A549 treated with DMSO at 1 μM for 4 hours (cell line): ENCODE measurements at places on chromosomes 2 and 18. TPM values are rescaled to one million over a fixed set of nuclear protein-coding genes. Genes with fewer than 3 reads are reported as not detected.

The DRC1 gene
- 0.14 to 0.29 TPM (median 0.21 TPM) in 5 replicates for total RNA-seq

The B4GALT6 gene
- total RNA-seq = 7.2 to 9.8 TPM (median 9.5 TPM) in 5 replicates

The ITPRIPL1 gene
- total RNA-seq = not detected in 5 replicates

The SPP2 gene
- not detected in 5 replicates for total RNA-seq

The LINC00305 gene
- not detected in 5 replicates for total RNA-seq

The SLC23A3 gene
- 0.57 to 1.4 TPM (median 0.70 TPM) in 5 replicates for total RNA-seq
